ENCODE measurements at places on chromosomes 13 and 19. TPM values are rescaled to one million over a fixed set of nuclear protein-coding genes. Genes with fewer than 3 reads are reported as not detected.

ATP5F1D gene
- total RNA-seq = 74.7 TPM

LILRA5 gene
- 2.0 TPM for total RNA-seq

PSG11 gene
- not detected for total RNA-seq

FXYD5 gene
- total RNA-seq = 32.4 TPM

NANOS3 gene
- not detected for total RNA-seq

CGB8 gene
- not detected for total RNA-seq

RTBDN gene
- 1.8 TPM for total RNA-seq

RFPL4AL1 gene
- not detected for total RNA-seq

TEX101 gene
- not detected for total RNA-seq

DNA sequence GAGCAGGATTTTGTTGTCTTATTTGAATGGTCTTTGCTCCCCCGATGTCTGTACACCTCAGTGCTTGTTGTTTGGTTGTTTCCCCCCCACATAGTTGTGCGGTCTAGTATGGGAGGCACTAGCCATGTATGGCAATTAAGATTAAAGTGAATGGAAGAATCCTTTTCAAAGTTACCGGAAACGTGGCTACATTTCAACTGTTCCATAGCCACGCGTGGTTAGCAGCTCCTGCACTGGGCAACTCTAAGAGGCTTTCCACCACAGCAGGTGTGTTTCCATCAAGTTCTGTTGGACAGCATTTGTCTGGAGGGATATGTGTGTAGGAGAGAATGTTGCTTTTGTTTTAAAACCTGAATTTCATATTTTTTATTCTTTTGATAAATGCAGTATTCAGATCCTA is 247.3 kb downstream of the GGACT start:
- no peak for DNase-seq

GRCh38 chr19:17512574-17512939 is 1.1 kb downstream of the PGLS start:
- DNase-seq = no peak

GRCh38 chr13:33280279-33280905 is 5.2 kb downstream of the STARD13 start:
- DNase-seq = no peak

DNA sequence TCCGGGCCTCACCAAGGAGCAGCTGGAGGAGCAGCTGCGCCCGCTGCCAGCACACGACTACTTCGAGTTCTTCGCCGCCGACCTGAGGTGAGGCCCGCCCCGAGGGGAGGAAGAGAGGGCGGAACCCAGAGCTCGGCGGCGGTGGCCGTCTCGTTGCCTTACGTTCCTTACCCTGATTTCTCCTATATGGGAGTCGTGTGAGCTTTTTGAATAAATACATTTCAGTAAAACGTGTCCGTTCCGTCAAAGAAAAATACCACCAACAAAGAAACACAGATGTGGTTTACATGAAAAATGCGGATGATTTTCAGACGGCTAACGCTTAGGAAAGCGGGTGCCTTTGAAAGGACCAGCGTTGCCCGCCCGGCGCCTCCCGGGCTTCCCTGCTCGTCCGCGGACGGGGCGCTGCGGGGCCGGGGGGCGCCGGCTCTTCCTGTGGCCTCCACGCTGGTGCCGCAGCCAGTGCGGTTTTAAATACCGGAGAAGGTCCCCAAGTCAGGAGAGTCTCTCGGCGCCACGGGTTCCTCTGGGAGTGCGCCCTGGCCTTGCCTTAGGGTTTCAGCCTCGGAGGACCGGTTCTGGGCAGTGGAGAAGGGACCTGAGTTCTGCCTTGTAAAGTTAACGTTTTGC is 755 bp downstream of the UPF3A start:
- DNase-seq = peak; percentile 72

GRCh38 chr19:55504252-55504603 is 16.0 kb downstream of the SSC5D start:
- DNase-seq = no peak

DNA sequence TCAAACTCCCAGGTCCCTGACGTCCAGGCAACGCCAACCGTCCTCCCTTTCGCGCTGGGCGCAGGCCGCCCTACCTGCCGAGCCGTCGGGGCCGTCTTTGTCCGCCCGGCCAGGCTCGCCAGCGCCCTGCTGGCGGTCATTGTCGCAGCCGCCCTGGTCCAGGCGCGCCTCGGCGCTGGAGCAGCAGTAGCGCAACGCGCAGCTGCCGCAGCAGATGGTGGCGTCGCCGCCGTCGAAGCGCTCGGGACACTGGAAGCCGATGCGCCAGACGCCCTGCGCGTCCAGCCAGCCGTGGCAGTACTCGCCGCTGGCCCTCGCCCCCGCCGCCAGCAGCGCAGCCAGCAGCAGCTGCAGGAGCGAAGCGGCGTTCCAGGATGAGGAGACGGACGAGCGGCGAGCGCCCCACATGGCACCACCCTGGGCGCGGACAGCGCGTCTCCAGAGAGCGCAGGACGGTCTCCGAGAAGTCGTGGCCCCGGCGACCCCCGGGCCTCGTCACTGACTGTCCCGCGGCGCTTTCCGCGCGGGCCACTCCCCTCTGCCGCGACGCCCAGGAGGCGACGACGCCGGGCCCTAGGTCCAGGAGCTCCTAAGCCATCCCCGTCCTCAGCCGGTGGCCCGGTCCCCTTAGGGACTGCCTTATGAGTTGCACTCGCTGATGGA is 1.1 kb downstream of the SHISA2 start:
- DNase-seq = no peak

DNA sequence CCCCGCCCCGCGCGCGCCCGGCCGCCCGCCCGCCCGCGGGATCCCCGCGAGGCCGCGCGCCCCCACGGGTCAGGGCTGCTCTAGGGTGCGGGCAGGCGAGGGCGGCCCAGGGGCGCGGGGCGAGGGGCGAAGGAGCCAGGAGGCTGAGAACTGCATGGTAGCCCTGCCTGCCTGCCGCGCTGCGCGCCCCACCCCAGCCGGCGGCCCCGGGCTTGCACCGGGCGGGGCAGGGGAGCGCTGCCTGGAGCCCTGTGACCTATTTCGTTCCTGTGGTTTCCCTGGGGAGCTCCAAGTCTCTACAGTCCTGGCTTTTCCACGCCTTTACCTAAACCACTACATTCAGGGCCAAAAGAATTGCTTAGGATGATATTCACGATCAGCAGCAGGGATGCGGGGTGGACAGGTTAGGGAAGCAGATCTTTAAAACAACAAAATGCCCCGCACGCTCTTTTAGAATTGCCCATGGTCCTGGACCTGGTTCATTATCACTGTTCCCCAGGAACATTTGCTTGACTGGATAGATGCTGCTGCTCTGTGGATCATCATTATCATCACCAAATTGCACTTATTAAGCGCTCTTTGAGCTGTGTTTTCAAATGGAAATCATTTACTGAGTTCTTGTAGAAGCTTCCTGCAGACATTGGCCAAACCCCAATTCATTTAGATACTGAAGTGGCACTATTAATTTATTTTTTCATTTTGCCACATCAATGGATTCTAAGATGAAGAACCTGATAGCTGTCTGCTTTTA is 421 bp upstream of the GPR12 start:
- DNase-seq = no peak

DNA sequence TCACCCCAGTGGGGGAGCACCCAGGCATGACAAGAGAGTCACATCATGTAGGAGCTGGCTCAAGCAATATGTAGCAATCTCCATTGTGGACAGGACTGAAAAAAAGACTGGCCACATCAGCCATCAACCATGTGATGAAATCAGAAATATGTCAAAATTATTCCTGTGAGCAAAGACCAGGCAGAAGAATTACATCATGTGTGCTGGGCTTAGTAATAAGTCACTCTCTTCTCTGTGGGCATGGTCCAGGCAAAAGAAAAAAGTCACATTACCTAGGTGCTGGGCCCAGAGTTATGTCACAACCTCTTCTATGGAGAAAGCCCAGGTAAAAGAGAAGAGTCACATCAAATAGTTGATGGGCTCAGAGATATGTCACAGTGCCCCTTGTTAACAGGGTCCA is 28.3 kb upstream of the ZNF729 start:
- DNase-seq = no peak

- DNase-seq = peak; percentile 98
Measured at GRCh38 chr19:10334588-10335351, 1.4 kb upstream of the RAVER1 start.

DNA sequence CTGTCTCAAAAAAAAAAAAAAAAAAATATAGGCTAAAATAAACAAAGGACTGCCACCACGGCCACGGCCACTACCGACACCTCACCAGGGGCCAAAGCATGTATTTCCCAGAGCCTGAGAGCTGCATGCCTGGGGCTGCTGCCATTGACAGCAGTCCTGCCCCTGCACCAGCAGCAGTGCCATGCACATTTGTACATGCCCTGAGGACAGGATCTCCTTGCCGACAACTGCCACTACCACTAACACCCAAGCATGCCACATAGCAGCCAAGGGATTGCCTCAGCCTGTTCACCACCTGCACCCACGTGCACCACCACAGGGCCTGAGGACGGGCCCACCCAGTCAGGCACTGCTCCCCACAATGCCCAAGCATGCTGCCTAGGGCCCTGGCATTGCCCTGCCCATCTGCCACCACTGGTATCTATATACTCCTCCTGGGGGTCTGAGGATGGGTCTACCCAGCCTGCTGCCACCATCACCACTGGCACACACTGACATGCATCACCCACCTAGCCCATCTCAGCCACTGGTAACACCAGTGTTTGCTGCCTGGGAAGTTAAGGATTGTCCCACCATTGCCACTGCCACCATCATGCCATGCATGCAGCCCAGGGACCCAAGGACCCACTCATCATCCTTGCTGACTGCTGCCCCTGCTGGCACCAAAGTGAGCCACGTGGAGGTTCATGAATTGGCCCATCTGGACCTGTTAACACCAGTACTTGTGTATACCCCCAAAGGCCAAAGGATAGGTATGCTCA is 10.6 kb upstream of the NUP62 start:
- DNase-seq = no peak

DNA sequence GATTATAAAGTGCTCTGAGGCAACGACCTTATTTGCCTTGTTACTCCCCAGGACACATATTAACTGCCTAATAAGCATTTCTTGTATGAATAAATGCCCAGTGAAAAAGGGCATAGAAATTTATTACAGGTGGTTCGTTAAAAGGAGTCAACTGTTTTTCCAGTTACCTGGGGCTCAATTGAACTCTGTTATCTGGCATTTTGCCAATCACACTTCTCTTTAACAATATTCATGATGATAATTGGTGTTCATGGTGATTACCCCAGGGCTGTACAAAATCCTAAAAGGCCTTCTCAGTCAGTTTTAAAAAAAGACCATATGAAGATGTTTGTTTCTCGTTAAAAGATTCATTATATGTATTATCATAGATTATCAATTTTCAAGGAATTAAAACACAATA is 57.1 kb downstream of the KL start:
- no peak for DNase-seq

DNA sequence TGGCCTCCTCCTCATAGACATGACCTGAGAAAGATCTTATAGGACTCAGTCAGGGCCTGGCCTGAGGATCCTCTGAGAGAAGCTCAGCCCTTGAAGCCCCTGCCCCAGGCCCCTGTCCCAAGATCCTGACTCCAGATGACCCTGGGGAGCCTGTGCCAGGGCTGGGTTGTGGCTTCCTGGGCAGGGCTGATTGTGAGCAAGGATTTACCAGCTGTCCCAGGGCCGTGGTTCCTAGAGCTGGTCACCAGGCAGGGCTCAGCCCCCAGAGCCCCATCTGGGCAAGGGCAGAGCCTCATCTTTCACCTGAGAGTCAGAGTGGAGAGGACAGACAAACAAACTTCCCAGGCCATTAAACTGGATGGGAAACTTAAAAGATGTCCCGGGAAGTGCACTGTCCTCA is 1.9 kb downstream of the CEACAM21 start:
- no peak for DNase-seq

GRCh38 chr13:33280923-33281322 is 4.6 kb downstream of the STARD13 start:
- DNase-seq = no peak

DNA sequence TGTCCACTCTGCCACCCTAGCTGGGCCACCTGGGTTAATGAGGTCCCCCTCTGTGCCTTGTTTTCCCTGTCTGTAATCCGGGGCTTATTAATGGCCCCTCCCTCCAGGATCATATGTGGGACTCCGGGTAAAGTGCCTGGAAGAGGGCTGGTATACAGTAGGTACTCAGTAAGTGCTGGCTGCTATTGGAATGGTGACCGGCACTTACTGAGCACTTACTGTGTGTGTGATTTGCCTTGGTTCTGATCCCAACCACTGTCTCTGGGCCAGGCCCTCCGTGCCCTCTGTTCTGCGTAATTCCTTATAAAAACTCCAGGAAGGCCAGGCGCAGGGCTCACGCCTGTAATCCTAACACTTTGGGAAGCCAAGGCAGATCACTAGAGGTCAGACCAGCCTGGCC is 30.9 kb upstream of the NCCRP1 start:
- no peak for DNase-seq

GRCh38 chr19:40376286-40376862 is 13.6 kb downstream of the HIPK4 start:
- no peak for DNase-seq
